ENCODE measurements at places on chromosomes 3 and 15.

DNA sequence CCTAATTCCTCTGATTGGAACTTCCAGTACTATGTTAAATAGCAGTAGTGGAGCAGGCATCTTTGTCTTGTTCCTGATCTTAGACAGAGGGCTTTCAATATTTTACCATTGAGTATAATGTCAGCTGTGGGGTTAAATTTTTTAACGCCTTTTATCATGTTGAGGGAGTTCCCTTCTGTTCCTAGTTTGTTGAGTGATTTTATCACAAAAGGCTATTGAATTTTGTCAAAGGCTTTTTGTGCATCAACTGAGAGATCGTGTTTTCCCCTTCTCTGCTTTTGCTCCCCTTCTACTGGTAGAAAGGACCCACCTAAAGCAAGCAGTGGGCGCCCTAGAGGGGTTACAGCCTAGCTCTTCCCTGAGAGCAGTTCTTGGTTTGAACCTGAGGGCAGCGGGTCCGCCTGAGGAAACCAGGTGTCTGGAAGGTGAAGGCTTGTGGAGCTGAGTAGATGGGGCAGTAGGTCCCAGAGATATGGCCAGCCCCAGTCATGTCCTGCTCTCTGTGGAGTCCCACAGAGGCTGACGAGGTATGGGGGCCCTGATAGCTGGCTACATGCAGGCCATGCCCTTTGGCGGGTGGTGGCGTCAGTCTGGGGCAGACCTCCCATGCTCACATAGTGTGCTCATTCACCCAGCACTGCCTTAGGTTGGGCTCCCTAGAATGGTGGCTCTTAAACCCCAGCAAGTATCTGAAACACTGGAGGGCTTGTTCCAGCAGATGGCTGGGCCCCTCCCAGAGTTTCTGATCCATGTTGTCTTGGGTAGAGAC lies 11.3 kb downstream of the HDAC11 start:
- no peak for DNase-seq

DNA sequence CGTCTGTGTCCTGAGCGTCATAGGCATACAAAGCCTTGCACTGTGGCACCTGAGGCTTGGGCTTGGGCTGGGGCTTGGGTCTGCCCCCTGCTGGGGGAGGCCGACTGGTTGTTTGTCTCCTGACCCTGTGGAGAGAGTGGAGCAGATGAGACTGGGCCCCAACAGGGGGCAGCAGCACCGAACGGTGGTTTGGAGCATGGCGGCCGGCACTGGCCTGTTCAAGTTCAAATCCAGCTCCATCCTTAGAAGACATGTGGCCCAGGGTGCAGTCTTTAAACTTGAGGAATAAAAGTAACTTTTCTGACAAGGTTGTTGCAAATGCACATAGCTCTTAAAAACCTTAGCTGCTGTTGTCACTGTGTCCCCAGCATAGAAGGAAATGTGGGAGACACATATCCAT lies 33.3 kb downstream of the CCNB2 start:
- DNase-seq = no peak

GRCh38 chr3:121545049-121545573 lies 677 bp downstream of the POLQ start:
- DNase-seq = no peak

DNA sequence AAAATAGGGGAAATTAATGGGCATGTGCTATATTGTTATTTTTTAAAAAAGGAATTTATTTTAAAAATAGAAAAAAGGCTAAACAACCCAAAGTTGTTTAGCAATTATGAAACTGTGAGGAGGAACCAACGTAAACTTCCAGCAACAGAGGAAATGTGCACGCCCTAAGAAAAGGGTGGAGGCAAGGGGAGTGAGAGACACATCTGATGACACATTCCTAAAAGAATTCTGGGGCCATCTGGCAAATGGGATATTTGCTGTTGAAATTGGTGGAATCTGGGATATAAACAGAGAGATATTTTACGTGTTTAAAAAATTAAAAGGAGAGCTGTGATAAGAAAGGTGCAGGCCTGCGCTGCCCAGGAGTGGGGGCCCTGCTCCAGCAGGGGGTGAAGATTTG lies 50.8 kb upstream of the MUC13 start:
- DNase-seq = no peak

GRCh38 chr3:119628816-119629445 lies 31.2 kb downstream of the PLA1A start:
- DNase-seq = no peak

GRCh38 chr15:25407950-25408349 lies 30.9 kb downstream of the UBE3A start:
- DNase-seq = no peak
